ENCODE measurements at places on chromosomes 2 and 18.

DNA sequence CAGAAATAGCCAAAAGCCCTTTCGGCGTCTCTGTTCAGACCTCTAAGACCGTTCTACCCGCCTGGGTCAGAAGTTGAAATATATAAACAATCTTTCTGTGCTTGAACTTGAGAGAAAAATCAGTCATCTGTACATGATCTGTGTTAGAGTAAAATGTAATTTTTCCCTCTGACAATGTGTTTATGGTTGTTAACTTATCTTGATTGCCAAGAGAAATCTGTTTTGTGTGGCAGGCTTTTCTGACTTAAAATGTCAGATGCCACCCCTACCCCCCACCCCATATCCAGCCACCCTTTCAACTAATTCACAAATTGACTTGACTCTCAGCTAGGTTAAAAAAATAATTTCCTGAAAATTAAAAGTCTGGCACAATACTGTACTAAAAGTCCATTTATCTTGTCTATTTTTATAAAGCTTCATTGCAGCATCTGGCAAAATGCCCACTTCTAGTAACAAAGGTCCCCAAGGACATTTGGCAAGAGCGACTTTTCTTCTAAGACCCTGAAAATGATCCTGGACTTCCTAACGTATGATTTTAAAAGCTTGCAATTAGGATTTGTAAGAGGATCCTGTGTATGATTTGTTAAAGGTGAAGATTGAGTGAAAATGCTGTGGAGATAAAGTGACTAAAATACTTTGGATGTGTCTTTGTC lies 304.2 kb downstream of the EPHA4 start:
- DNase-seq, result no peak

- no peak for DNase-seq
Observed at GRCh38 chr18:13306583-13306982, 88.0 kb downstream of the LDLRAD4 start.

- peak; percentile 81 for DNase-seq
Observed at GRCh38 chr18:70243131-70243929, 37.8 kb upstream of the RTTN start.

- no peak for DNase-seq
Observed at GRCh38 chr2:234714711-234715110, 217.8 kb upstream of the ARL4C start.

DNA sequence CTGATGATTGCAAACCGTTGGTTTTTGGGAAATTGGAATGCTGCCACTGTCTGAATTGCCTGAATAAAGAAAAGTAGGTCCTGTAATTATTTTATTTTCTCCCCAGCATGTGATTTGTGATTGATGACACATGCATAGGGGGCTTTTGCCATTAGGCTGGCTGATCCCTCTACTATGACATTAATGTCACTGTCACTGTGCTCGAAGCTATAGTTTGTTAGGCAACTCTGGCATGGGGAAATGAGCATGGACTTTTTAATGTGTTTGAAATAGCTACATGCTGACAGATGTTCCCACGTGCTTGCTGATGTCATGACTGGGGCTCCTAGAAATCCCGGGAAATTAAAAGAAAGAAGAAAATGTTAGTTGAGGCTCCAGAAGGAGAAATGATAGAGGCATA lies 99.1 kb downstream of the HRH4 start:
- DNase-seq, result no peak

DNA sequence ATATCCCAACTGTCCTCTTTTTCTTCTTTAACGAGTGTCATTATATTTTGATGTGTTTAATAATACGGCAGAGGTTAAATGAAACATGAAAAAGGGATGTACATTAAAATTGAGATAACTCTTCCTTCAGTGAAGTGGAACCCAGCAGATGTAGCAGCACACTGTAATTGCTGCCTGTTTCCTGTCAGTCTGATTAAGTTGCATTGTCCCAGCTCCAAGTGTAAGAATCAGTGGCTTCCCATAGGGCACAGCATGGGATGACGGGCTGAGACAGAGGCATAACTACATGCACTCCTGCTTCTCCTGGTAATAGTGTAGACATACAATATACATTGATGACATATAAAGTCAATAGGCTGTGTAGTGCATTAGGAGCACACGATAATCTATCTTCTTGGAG lies 175.8 kb upstream of the TCF4 start:
- DNase-seq, result no peak

DNA sequence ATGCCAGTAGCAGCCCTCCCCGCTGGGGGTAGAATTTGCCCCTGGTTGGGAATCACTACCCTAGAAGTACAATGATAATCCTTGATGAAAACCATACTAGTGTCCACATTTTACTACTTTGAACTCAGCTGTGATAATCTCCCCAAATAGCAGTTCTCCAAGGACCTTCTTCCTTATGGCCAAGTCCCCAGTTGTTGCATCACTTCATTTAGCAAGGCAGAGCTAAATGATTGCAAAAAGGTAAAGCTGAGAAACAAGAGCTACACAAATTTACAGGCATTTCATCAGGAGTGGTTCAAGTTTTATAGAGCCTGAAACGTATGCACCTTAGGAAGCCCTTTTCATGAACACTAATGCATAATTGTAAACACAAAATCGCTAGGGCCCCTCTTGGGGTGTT lies 44.9 kb upstream of the REL start:
- DNase-seq, result no peak

Data from epithelial cell of esophagus (primary cell).